ENCODE measurements at places on chromosomes 3 and 15.

GRCh38 chr15:63305260-63305659 lies 27.9 kb downstream of the APH1B start:
- no peak for DNase-seq

DNA sequence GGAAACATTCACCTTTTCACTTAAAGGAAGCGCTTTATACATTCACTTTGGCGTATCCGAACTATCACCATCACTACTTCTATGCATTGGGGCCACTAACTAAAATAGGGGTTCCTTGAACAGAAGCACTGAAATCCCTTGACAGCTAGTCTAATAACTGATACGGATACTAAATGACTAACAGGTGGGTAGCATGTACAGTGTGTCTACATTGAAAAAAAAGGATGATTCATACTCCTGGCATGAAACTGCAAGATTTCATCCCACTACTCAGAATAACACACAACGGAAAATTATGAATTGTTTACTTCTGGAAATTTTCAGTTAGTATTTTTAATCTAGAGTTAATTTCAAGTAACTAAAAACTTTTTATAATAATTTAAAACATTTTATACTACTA lies 96.7 kb downstream of the SMARCC1 start:
- no peak for DNase-seq

GRCh38 chr3:48782046-48782445 lies 65.0 kb upstream of the IP6K2 start:
- no peak for DNase-seq

DNA sequence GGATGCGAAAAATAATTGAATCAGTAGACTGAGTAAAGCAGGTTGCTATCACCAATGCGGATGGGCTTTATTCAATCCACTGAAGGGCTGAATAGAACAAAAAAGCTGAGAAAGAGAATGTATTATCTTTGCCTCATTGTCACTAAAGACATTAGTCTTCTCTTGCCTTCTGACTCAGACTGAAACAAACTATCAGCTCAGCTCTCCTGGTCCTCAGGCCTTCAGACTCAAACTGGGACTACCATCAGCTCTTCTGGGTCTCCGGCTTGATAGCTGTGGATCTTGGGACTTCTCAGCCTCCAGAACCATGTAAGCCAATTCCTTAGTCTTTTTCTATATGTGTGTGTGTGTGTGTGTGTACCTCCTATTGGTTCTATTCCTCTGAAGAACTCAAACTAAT lies 12.6 kb downstream of the IFT57 start:
- DNase-seq = no peak

DNA sequence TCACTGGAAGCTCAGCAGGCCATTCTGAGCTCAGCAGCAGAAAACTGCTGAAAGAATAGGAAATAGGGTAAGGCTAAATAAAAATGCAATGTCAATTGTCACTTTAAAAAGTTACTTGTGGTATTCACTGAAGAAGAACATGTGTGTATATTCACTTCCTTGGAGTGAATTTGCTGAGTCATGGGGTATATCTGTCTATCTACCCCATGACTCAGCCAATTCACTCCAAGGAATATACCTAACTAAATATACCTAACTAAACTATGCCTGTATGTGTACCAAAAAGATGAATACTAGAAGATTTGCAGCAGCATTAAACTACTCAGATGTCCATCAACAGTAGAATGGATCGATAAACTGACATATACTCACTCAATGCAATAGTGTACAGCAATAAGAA lies 69.5 kb upstream of the KCNAB1 start:
- DNase-seq = no peak

DNA sequence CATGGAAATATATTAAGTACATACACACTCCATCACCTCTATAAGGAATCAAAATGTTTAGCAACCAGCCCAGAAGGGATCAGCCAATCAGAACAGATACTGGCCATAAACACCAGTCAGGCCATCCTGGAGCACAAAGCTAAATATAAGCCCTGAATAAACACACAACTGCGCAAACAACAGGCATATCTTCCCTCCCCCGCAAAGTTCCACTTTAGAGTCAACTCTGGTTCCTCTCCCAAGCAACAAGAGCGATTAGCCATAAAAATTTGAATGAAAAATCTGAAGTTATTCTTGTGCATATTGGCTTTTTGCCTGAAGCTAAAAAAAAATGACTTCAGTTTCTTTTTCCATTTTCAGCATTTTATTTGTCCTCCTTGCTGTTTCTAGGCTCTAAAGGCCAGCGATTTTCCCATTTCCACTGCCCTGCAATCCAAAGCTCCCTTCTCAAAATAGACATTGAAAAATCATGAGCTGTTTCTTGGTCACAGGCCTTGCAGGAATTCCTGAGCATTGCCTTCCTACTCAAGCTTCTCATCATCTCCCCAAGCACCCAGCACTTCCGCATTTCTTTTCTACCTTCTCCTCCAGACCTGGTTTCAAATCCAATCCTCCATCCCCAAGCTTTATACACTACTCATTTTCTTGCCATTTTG lies 247.9 kb downstream of the ZMAT3 start:
- no peak for DNase-seq

DNA sequence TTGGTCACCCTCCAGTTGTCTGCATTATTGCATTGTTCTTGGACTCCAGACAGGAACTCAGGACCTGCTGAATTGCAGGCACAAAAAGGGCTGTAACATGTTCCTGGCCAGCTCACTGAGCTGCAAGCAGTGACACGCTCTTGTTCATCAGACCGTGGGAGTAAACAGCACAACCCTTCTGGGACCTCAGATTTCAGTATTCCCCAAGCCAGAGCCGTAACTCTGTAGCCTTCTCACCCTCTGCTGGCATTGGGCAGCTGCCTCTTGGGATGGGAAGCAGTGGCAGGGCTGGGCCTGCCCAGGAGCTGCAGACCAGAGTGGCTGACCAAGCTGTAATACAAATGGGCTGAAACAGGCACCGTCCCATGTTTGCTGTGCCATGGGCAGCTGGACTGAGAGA lies 607.1 kb upstream of the BCHE start:
- DNase-seq = no peak

DNA sequence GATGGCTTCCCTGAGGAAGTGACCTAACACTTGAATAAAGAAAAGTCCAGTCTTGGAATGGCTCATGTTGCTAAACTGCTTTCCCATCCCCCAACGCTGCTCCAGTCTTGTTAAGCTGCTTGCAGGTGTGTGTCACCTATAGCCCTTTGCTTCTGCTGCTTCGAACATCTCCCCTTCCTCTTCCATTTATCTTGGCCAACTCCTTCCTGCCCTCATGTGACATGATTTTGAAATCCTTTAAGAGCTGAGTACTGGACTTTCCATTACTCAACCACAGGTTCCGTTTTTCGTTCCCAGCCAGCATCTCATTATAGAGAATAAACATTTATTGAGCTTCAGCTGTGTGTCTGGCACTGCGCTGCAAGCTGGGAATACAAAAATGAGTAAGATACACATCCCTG lies 1.7 kb downstream of the ATG7 start:
- DNase-seq = no peak

GRCh38 chr3:114745322-114746240 lies 401.5 kb downstream of the ZBTB20 start:
- no peak for DNase-seq

DNA sequence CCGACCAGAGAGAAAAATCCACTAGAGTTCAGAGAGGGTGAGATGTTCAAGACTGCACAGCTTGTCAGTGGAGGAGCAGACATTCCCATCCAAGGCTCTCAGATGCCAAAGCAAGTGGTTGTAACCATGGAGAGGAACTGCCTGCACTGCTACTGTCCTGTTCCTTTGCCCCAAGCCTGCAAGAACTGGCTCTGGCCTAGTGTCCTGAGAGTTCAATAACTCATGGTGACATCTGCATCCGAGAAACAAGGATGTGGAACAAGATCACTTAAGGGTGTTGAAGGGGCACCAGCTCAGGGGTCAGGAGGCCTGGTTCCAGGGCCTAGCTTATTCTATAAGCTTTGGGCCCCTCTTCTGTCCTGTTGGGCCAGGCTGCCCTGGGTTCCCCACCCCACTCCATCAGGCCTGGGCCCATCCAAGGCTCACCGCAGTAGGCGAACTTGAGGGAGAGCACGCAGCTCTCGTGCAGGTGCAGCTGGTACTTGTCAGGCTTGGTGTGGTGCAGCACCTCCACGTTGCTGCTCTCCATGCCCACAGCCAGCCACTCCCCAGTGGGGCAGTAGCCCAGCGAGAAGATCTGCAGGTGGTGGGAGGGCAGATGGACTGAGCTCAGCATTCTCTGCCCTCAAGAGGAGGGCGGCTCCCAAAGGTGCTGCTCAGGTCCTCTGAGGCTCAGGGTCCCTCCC lies 45.6 kb downstream of the TLE3 start:
- DNase-seq = no peak

- DNase-seq = no peak
These were observed 27.5 kb upstream of the CFAP161 start for GRCh38 chr15:81106560-81106959.

- no peak for DNase-seq
These were observed 703.0 kb downstream of the PLOD2 start for GRCh38 chr3:145457825-145458552.

DNA sequence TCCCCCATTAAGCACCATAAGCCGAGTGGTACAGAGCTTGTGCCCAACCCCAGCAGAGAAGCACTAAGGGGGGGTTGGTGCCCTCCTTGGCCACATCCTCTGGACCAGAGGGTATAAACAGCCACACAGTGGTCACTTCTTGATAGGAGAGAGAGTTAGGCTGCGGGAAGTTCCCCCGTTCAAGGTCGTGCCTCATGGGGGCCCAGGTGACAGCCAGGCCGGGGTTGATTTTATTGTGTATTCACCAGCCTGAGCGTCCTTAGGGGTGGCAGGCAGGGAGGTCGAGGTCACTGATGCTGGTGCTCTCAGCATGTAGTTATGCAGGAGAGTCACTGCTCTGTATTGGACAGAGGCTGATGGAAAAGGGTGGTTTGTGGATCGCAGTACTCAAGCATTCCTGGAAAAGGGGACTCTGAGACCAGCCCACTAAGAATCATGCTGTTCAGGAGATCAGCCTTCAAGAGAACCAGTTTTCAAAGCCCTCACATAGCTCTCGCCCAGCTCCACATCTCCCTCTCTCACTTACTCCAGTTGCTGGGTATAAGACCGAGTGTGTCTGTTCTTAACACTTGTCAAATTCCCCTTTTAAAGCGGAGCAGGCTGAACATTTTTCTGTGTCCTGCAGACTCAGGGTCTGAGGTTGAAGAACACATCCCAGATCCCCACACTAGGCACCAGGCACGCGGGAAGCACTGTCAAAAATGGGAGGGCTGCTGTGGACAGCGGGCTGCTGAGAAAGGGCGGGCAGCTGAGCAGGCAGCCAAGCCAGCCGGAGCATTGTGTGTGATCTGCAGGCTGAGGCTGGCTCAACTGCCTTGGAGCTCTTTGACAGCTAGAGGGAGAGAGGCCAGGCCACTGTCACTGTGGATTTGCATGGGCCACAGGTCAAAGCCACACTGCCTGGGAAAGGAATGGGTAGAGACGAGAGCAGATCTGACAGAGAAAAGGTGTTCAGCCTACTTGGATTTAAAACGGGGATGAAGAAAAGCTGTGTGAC lies 279.3 kb upstream of the LRRFIP2 start:
- DNase-seq = no peak

GRCh38 chr15:98421419-98422129 lies 226.8 kb upstream of the IGF1R start:
- peak; percentile 67 for DNase-seq

- DNase-seq = no peak
These were observed 391.5 kb upstream of the CCDC54 start for GRCh38 chr3:106985721-106986120.

DNA sequence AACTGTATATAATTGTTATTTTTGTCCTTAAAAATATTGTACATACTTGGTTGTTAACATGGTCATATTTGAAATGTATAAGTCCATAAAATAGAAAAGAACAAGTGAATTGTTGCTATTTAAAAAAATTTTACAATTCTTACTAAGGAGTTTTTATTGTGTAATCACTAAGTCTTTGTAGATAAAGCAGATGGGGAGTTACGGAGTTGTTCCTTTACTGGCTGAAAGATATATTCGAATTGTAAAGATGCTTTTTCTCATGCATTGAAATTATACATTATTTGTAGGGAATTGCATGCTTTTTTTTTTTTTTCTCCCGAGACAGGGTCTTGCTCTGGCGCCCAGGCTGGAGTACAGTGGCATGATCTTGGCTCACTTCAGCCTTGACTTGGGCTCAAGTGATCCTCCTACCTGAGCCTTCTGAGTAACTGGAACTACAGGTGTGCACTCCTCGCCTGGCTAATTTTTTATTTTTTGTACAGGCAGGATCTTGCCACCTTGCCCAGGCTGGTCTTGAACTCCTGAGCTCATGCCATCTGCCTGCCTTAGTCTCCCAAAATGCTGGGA lies 10.7 kb downstream of the NFKBIZ start:
- no peak for DNase-seq

DNA sequence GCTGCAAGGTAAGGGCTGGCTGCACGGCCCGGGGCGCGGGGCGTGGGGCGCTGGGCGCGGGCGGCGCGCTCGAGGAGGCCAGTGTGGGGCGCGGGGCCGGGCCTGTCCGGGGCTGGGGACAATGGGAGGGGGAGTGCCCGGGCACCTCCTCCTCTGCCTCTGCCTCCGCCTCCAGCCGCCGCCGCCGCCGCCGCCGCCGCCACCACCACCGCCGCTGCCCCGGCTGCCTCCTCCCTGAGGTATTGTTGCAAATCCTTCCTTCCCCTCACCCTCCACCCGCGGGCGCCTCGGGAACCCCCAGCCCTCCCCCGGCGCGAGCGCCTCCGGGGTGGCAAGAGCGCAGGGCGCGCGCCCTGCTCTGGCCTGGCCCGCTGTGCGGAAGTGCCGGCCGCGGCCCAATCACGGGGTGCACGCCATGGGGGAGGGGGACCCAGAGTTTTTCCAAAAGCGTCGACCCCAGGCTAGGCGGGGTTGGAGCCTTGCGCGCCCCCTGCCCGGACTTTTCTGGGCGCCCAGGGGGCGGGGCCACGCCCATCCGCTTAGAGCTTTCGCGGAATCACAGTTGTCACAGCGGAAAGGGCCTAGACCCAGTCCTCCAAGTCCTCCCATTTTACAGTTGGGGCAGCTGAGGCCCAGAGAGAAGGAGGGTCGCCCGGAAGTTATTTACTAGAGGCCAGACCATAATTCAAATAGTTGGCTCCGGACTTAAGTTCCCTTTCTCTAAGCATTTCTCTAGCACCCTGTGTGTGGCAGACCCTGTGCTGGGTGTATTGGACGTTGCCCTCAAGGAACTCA lies at the start of gene LPP:
Gene LPP (plus strand): TSS at position 144 of the 795 bp plus-strand sequence. CDS start 251,964 bp downstream, outside the sequence.
- DNase-seq = peak; percentile 64

DNA sequence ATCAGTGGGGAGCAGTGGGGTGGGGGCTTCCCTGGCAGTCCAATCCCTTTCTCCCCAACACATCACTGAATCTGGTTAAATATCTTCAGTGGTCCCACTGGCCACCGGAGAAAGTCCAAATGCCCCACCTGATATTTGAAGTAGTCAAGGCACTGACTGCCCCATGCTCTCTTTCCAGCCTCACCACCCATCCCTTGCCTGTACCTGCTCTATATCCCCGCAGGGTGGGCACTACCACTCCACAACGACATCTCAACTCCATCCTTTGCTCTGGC lies 101.7 kb downstream of the DAPK2 start:
- no peak for DNase-seq
